ENCODE measurements at places on chromosomes 16 and 17.

DNA sequence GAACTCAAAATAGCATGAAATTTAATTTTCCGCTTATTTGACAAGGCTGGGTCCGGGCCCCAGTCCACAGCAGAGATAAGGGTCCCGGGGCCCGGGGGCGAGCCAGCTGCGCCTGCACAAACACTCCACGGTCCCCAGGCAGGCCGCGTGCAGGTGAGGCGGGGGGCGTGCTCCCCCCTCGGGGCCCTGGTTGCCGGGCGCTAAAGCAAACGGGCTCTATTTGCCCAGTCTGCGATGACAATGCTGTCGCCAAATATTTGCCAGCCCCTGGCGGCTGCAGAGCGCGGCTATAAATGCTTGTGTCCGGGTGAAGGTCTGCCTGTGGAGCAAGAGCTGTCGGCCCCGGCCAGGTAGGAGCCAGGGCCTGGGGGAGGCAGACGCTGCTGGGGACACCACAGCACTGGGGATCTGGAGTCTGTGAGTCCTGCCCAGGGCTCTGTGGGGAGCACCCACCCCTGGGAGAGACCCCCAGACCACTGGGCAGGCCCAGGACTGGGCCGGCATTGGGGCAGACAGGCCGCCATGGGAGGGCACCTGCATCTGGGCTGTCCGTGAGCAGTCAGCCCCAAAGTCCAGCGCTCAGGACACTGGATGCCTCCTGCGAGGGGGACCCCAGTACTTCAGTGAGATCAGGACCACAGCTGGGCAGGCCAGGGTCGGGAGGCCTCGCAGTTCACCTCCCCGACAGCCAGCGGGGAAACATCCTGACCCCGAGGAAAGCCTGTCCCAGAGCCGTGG, at the start of gene PERCC1:
Gene PERCC1 (plus strand): TSS at position 320 of the 738 bp plus-strand sequence. CDS start 1,516 bp downstream, outside the sequence.
- no peak for DNase-seq

- DNase-seq: no peak
Measured at GRCh38 chr17:60356940-60357339, 35.0 kb downstream of the USP32 start.

DNA sequence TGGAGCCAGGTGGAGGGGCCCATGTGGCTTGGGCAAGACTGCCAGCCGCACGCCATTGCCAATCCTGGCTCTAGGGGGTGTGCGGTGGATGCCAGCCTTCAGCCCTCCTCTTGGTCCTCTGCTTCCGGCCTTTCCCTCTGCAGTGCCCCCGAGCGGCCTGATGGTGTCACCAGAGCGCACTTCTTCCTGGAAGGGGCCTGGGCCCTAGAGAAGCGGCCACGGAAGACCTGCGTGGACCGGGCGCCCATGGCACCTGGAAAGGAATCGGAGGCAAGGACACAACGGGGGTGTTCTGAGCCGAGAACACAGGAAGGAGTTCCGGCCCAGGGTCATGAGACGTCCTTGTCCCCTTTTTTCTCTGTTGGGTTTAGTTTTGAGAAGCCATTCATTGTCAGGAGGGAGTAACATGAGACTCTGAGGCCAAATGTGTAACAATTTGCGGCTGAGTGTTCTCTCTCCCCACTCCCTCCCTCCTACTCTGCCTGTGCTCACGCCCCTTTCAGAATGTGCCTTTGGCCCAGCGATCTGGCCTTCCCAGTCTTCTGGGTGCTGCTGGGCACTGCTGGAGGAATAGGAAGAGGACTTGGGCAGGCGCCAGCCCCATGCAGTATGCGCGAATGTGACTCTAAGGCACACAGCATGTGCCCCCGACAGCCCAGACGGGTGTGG, 92.8 kb downstream of the IRX3 start:
- no peak for DNase-seq

DNA sequence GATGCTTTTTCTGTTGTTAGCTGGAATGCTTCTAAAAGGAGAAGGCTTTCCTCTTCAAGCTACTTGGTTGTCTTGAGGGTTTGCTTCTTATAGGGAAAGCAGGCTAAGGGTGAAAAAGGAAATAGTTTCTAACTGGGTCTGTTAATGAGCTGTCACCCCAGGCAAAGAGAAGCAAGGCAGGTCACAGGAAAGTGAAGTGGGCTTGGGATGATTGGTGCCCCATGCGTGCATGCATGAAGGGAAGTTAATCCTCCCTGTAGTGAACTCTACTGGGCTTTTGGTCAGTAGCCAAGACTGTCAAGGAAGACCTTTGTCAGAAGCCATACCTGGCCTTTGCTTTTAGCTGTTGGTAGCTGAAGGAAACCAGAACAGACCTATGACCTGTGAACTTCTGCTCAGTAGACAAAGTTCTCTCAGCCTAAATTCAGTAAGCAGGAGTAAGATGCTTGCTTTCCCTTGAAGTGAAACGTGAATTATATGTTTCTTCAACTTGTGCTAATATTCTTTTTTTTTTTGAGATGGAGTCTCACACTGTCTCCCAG, 16.5 kb downstream of the TENT4B start:
- no peak for DNase-seq

GRCh38 chr17:21035406-21035805, 7.4 kb downstream of the USP22 start:
- DNase-seq: no peak

All from CD8-positive, alpha-beta memory T cell (primary cell).